PC-3 (cell line): ENCODE measurements at places on chromosomes 3 and 15. TPM values are rescaled to one million over a fixed set of nuclear protein-coding genes. Genes with fewer than 3 reads are reported as not detected.

DNA sequence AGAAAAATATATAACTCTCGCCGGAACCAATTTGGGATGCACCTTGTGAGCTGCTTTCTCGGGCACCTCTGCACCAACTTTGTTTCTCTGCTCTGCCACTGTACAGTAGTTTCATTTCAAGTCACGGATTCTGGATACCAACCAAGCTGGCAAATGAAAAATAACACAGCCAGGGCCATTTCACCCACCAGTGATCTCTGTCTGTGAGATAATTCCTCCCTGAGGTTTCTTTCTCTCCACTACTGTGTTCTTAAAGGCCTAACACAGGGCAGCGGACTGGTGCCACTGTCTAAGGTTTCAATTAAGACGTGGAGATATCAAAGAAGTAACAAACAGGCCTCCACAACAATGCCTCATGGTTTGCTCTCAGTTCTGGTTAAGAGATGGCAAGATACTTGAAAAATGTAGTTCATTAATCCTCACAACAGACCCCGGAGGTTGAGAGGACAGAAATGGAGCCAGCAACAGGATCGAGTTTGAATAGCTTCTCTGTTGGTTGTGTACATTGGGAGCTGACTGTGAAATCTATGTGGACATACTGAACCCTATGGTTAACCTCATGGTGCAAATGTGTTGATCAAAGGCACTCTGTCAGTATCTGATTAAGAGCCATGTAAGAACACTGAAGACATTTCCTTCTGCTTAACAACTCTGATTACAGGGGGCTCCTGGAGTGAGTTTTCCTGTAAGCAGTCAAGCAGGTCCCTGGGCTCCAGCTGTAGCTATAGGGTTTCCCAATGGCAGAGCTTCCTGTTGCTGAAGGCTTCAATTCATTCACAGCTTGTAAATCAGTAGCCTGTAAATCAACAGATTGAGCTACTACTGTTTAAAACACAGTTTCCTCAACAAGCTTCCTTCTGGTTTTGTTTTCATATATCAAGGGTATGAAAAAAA is 470.5 kb downstream of the EPHA3 start:
- no peak overlapping the region for H3K4me3 ChIP-seq
- no peak for DNase-seq
- no peak overlapping the region for H3K27ac ChIP-seq
- no peaks in the 10 kb centered on the region for H3K36me3 ChIP-seq
- H3K27me3 ChIP-seq = no peaks in the 10 kb centered on the region
- H3K4me1 ChIP-seq = peaks cover 10% of the 10 kb centered on the region

- peaks cover 10% of the 10 kb centered on the region; the same call in 1 of the 2 replicates for H3K27me3 ChIP-seq
- H3K4me3 ChIP-seq = no peak overlapping the region
- DNase-seq = no peak
These were observed 143.4 kb downstream of the TMEM108 start for GRCh38 chr3:133181392-133182150.

DNA sequence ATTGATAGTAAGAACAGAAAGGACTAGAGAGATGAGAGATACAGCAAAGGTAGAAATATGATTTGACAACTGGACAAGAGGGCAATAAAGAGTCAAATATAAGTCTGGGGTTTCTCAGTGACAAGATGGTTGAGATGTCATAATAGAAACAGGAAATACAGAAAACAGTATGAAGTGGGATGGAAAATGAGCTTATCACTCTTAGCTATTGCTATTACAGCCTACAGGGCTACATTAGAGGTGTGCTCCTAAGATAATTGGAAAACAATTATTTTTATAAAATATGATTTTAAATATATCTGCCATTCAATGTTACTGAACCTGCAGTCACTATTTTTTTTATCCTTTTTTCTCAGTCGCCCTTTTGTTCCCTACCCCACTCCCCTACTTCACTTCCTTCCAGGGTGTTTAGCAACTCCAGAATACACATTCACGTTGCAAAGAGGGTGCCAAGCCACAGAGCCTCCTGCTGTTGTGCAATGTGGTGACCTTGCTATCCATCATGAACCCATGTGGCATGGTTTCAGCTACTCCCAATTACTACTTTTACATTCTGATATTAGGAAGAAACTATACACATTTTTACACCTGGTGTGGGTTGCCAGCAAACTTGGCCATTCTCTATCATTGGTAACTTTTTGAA is 6.0 kb downstream of the NRG4 start:
- no peak overlapping the region for H3K27ac ChIP-seq
- H3K27me3 ChIP-seq = peaks cover 21% of the 10 kb centered on the region
- H3K4me3 ChIP-seq = no peak overlapping the region

FES gene
- 2.8 and 11.5 TPM in 2 replicates for total RNA-seq

COL6A5 gene
- not detected in 2 replicates for total RNA-seq
